ENCODE measurements at places on chromosomes 12 and 14. TPM values are rescaled to one million over a fixed set of nuclear protein-coding genes. Genes with fewer than 3 reads are reported as not detected.
A peak's percentile ranks its signal among the peaks of the same experiment; 100 is the strongest.

DNA sequence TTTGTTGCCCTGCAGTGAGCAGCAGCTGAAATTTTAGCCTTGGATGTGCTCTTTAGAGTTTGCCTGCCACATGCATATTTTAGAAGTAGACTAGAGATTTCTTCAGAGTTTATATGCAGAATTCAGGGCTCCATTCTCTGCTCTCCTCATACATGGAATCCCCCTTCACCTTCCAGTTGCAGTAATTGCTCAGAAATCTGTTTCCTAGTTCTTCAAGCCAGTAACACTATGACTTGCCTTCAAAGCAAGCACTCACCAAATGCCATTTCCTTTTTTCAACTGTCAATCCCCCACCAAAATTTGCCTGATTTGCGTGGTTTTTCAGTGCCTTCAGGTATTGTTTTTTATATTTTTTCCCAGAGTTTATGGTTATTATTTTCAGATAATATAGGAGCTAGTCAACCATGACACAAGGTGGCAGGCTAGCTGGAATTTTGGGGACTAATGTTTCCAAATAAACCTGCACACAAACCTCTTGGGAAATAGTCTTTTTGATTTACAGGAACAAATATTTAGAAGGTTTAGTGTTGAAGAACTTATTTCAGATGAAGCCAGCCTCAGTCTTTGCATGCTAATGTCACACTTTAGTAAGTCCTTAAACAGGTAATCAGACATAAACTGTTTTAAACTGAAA lies 79.2 kb downstream of the ASCL1 start:
- H3K27ac ChIP-seq, result no peak overlapping the region
- H3K4me3 ChIP-seq, result no peak overlapping the region
- H3K27me3 ChIP-seq, result no peaks in the 10 kb centered on the region

- no peaks in the 10 kb centered on the region for H3K4me1 ChIP-seq
- no peak for DNase-seq
- H3K27me3 ChIP-seq, result no peaks in the 10 kb centered on the region
- no peak overlapping the region for H3K4me3 ChIP-seq
Measured at GRCh38 chr12:25491396-25492325, 61.4 kb downstream of the LMNTD1 start.

GRCh38 chr14:97719931-97720330 lies 922.7 kb downstream of the VRK1 start:
- no peak overlapping the region for H3K4me3 ChIP-seq
- H3K36me3 ChIP-seq, result no peaks in the 10 kb centered on the region
- no peaks in the 10 kb centered on the region for H3K4me1 ChIP-seq

GRCh38 chr12:123410041-123410412 lies 26.1 kb downstream of the KMT5A start:
- no peak for DNase-seq
- no peaks in the 10 kb centered on the region for H3K4me1 ChIP-seq
- no peaks in the 10 kb centered on the region for H3K27me3 ChIP-seq
- H3K36me3 ChIP-seq, result peaks cover 71% of the 10 kb centered on the region

GRCh38 chr14:50121486-50121885 lies 5.1 kb upstream of the VCPKMT start:
- H3K27ac ChIP-seq, result no peak overlapping the region
- no peak for DNase-seq
- H3K4me3 ChIP-seq, result no peak overlapping the region
- H3K27me3 ChIP-seq, result no peaks in the 10 kb centered on the region

DNA sequence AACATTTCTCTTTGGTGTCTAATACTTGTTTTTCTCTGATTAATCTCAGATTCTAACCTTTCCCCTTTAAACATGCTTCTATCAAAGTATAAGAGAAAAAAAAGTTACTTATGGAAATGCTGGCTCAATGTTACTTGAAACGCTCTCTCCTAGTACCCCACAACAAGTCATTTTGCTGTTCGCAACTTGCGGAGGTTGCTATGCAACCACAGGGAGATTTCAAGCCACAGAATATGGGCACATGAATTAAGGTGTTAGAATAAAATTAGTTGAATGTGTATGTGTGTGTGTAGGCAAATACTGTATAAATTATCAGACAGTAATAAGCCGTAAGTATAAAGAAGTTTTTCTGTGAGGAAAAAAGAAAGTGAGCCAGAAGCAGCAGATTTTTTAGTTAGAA lies 80.6 kb downstream of the CCDC59 start:
- H3K27ac ChIP-seq, result no peak overlapping the region
- no peak overlapping the region for H3K4me3 ChIP-seq
- no peaks in the 10 kb centered on the region for H3K36me3 ChIP-seq
- H3K4me1 ChIP-seq, result no peaks in the 10 kb centered on the region

DNA sequence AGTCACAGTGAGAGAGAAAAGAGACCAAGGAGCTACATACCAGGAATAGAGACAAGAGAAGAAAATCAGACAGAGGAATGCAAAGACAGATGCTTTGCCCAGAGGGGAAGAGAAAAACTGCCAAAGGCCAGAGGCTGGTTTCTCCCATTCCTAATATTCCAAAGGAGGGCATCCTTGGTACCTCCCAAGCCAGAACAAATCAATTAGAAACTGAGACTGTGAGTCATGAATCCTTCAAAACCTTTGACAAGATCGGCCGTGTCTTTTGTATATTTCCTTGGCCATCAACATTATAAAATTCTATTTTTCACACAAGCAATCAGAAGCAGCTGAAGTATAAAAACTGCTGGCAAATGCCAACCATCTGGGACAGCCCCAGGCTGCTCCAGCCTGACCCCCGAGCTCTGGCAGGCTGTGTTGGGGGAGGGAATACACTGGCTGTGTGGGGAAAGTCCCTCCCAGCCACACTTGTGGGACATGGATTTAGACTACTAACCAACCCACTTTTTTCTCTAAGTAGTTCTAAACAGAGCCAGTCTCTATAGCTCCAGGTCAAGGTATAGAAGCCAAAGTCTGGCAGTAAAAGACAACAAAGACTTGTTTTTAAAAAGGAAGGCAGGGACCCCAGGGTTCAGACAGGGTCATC lies 13.7 kb downstream of the POMT2 start:
- peaks cover 73% of the 10 kb centered on the region for H3K4me1 ChIP-seq
- H3K36me3 ChIP-seq, result no peaks in the 10 kb centered on the region
- DNase-seq, result no peak
- no peak overlapping the region for H3K4me3 ChIP-seq

DNA sequence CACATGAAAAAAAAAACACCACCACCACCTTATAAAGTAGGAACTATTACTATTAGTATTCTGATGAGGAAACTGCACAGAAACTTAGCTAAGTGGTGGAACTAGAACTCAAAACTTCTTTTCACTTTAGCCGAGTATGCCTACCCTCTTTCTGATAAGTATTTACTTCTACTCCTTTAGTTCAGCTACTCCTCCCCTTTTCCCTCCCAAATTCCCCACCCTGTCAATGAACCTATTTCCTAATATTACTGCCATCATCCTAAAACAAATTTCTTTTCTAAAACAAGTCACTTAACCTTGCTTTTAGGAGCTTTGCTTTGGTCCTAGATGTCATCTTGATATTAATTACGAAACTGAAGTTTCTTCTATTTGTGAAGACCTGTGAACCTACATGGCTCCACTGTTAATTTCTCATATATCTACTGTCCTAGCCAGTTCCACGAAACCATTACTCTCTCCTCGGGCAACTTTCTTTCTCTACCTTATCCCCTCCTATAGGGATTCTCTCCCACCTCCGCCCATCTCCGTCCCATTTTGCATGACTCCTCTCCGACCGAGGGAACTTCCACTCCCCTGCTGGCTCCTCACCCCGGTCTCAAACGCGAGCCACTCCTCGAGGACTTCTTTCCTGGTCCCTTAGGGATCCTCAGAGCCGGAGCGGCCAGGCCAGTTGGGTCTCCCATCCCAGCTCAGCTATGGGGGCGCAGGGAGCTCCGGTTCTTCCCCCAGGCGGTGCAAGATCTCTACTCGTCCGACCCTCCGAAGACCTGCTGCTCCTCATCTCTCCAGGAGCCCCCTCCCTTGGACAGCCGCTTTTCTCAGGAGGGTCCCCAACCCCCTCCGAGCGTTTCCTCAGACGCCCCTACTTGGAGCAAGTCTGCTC lies 1.1 kb downstream of the NUMB start:
- peak overlapping the region; percentile 80 for H3K4me3 ChIP-seq
- no peaks in the 10 kb centered on the region for H3K4me1 ChIP-seq
- H3K27me3 ChIP-seq, result no peaks in the 10 kb centered on the region
- DNase-seq, result no peak
- H3K27ac ChIP-seq, result peak overlapping the region; percentile 95

The NID2 gene
- total RNA-seq, result 81.8 TPM

The BHLHE41 gene
- total RNA-seq, result 6.5 TPM

Measured in tibial nerve (tissue), 4 donors.